ENCODE measurements at places on chromosomes 2 and 18.

DNA sequence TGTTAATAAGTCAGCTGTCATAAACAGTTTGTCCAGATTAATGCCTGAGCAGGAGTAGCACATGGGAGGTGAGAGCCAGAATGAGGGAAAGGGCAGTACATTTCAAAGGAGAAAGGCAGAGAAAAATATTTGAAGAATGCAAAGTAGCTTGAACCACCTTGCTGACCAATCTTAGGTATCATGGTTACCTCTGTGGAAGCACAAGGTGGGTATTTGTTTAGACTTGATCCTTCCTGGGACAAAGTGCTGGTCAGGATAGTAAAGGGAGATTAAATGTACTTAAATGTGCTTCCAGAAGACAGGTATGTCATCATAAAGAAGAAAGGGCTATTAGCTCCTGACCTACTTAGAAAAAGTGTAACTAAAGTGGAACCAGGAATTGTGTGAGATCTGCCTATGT is 105.0 kb downstream of the LRRTM1 start:
- DNase-seq: no peak

DNA sequence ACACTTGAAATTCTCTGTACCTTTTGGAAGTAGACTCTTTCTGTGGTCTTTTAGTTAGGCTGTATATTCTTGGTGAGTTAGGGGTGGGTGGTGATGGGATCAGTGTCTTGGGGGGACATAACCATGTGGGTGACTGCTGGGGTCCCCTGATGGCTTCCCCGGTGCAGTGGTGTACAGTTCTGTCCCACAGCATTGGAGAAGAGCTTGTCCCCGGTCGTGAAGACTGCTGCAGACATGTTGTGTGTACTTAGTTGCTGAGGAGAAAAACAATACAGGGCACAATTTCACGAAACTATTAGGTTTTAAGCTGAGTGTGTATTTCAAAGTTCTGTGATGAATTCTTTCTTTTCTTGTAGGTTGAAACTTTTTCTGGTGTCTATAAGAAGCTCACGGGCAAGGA is 5.4 kb downstream of the RPS7 start:
- DNase-seq: no peak

DNA sequence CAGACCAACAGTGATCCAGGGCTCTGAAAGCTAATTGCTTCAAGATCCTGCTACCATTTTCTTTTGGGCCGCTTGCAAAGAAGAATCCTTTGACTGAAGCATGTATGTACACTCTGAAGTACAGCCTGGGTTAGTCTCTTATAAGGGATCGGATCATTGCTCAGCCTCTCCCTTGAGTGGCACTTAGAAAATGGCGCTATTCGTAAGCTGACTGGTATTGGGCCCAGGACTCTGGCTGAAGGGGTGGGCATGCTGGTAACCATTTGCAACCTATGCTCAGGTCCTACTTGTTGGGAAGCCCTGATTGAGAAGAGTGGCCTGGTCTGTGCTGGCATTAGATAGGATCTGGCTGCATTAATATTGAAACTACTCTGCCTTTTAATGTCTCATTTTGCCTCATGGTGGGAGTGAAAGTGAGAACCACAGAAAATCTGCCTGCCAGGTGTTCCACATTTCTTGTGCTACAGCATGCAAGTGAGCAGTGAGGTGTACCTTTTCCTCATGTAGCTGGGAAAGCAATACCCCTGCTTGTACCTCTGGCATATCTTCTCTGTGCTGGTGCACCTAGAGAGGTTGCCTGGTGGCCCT is 661 bp upstream of the MGAT5 start:
- no peak for DNase-seq

GRCh38 chr2:40886655-40887054 is 434.8 kb upstream of the SLC8A1 start:
- no peak for DNase-seq

DNA sequence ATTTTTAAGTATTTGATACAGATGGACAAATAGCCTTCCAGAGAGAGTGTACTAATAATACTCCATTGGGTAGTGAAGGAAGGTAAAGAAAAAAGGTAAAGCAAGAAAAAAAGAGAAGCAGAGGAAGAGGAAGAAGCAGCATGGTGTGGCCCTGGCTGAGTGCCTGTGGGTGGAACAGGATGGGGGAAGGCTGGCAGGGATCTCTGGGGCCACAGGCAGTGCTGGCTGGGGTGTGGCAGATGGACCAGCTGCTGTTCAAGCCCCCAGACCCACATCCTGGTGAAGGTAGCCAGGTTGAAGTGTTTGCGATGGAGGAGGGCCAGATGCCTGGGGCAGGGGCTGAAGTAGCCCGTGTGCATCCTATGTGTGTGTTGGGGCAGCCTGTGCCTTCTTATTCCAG is 79.0 kb downstream of the DYSF start:
- no peak for DNase-seq

DNA sequence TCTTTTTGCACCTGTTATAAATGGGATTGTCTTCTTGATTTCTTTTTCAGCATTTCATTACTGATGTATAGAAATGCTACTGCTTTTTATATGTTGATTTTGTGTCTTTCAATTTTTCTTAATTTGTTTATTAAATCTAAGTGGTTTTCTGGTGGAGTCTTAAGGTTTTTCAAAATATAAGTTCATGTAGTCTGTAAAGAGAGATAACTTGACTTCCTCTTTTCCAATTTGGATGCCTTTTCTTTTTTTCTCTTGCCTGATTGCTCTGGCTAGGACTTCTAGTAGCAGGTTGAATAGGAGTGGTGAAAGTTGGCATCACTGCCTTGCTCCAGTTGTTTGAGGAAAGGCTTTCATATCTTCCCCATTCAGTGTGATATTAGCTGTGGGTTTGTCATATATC is 28.6 kb upstream of the GALNT5 start:
- DNase-seq: no peak

- DNase-seq: no peak
These were observed 21.2 kb upstream of the IL1A start for GRCh38 chr2:112805542-112805941.

GRCh38 chr2:160609346-160609745 is 115.7 kb upstream of the RBMS1 start:
- no peak for DNase-seq
